ENCODE measurements at places on chromosomes 16 and 17.
A peak's percentile ranks its signal among the peaks of the same experiment; 100 is the strongest.

DNA sequence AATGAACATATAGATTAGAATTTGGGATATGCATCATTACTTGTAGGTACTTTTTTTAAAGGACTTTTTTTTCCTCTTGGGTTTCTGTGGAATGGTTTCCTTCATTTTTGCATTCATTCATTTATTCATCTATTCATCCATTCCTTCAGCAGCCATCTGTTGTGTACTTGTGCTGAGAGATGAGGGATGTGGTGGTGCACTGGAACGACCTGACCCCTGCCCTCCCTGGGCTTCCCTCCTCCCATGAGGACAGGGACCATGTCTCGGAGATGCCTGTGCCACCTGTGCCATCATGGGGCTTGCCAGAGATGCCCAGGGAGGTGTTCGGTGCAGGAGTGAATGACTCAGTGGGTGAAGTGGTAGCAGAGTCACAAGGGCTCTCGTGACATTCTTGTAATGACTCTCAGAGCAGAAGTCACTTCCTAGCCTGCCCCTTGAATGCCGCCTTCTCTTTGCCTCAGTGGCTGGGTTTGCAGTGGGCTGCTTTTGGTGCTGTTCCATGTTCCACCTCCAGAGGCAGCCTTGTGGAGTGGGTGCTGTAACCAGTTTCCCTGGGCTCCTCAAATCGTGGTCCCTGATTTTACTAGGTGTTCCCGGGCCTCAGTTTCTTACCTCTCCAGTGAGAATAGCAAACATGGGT, 43.9 kb downstream of the CLEC16A start:
- DNase-seq: peak; percentile 82

DNA sequence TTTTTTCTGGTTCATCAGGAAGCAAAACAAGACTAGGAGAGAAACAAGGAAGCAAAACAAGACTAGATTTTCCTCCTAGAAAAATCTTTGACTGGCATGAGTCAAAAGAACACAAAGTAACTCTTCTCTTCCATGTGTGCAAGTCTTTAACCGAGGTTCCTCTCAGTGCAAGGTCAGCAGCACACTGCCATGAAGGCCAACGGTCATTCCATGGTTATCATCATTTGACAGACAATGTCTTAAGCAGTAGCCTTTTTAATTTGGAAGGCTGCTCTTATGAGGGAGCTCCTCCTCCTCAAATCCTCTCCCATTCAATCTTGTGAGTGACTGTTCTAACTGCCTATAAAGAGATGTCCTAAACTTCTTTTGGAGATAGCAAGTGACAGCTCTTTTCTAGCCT, 15.4 kb upstream of the DHRS13 start:
- no peak for DNase-seq

DNA sequence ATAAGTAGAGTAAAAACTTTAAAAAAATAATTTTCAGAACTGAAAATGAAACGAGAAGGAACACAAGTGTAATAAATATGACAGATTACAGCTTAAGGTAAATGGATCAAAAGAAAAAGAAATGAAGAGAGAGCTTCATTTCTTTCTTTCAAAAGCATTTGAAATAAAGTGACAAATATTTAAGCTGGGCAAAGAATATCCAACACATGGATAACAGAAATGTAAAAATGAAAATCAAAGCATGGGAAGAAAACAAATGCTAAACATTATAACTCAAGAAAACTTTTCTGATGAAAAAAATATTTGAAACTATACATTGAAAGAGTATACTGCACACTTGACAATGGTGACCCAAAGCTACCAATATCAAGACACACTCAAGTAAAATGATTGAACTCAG, 143.6 kb upstream of the IRX5 start:
- DNase-seq: no peak

GRCh38 chr17:50267074-50267841, 7.0 kb upstream of the TMEM92 start:
- no peak for DNase-seq

GRCh38 chr16:48164907-48165715, 9.3 kb upstream of the ABCC12 start:
- DNase-seq: peak; percentile 32

GRCh38 chr16:19458722-19459379, 41.2 kb downstream of the TMC5 start:
- no peak for DNase-seq

DNA sequence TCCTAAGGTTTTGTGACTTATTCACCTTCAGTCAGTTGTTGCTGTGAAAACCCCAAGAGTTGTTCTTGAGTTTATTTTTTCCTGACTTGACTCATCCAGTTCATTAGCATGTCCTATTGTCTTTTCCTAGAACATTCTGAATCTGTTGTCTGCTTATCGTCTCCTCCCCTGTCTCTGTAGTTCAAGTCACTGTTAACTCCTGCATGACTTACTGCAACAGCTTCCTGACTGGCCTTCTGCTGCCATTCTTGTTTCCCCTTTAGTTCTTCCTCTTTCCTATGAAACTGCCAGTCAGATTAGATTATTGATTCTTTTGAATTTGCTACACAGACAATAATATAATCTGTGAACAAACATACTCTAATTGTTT, 161.5 kb downstream of the FTO start:
- no peak for DNase-seq

DNA sequence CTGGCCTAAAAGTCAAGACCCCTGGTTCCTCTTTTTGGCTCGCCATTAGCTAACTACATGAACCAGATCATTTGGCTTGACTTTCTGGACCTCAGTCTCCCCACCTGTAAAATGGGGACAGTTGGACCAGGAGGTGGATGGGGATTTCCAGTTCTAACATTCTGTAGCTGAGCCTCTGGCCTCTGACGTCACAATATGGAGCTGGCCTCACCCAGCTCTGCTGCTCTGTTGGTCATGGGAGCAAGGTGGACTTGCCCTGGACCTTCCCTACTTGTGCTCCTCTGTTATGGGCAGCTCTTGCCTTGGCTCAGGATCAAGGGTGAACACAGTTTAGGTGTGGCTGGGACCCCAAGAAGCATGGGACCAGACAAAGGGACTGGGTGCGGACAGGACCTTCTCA, 16.5 kb upstream of the KCNH6 start:
- no peak for DNase-seq

DNA sequence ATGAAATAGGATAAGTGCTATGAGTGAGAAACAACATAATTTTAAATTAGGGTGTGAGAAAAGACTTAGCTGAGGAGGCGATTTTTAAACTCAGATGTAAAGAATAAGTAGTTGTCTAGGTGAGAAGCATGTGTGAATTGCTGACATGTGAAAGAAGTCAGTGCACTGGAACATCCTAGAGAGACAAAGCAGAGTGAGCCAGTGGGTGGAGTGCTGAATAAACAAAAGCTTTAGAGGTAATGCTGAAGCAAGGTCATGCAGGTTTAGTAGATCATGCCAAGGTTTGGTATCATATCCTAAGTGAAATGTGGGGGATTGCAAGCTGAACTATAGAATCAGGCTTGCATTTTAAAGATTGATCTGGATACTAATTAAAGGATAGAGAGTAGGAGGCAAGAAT, 89.4 kb downstream of the KIF2B start:
- no peak for DNase-seq

DNA sequence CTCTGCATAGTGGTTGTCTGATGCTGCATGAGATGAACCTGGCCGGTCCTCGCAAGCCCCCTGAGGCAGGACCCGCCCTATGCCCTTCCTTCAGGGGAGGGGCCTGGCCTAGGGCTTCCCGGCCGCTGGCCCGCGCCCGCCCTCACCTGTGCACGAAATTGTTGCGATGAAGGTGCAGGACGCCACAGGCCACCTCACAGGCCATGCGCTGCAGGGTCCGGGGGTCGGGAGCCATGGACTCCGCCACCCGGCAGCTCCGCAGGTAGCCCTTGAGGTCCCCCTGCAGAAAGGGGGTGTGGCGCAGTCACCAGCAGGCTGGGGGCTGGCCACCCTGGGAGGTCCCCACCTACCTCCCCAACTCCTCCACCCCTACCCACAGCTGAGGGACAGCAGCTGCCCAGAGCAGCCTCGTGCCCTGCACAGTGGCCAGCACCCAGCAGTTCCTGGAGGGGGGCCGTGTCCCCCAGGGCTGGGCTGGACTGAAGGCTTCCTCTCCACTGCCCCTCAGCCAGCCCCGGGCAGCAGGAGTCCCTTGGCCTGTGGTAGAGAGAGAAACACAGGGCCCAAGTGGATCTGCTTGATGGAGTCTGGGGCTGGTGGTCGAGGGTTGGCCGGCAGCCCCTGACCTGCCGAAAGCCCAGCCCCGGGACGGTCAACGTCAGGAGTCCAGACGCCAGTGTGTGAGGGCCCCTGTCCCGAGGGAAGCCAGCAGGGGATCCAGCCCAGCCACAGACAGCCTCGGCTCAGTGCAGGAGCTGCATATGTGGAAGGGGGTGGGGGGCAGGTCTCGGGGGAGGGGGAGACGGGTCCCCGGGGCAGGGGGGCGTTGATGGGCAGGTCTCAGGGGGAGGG, 38.8 kb upstream of the PVALEF start:
- no peak for DNase-seq

Data from stimulated activated CD4-positive, alpha-beta T cell treated with anti-CD3 and anti-CD28 coated beads, Interleukin-1b, Interleukin-23, amount 100 ng/mL, for 24 hours (primary cell).